Trophoblast cell (in vitro differentiated cells and primary cell): ENCODE measurements at places on chromosomes 5 and 9.

DNA sequence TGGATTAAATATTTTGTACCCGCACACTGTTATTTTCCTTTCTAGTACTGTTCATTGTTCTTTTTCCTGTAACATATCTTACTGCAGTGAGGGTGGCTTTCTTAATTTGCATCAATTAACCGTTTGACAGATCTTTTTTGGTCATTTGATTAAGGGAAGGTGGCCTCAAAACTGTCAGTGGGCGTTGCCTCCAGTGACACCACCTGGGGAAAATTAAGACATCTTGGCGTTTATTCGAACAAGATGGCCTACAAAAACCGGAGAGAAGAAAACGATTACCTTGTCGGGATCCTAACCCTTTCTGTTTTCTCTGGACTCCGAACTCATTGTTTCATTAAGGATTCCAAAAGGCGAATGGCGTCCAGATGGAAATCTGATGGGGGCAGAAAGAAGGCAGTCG lies 2.0 kb downstream of the BASP1 start:
- no peak for DNase-seq

DNA sequence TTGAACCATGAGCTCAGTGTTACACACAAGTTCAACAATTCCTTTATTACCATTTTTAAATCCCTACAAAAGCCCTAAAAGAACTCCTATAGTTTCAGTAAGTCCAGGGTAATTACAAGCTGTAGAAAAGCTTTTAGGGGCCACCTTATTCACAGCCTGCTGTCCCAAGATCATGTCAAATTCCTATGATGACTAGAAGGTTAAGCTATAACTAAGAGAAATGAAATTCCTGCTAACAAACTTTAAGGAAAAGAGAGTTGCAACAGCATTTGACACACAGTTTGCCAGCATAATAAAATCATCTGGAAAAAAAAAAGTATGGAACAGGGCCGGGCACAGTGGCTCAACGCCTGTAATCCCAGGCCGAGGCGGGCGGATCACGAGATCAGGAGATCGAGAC lies 31.5 kb downstream of the TMEM245 start:
- no peak for DNase-seq

DNA sequence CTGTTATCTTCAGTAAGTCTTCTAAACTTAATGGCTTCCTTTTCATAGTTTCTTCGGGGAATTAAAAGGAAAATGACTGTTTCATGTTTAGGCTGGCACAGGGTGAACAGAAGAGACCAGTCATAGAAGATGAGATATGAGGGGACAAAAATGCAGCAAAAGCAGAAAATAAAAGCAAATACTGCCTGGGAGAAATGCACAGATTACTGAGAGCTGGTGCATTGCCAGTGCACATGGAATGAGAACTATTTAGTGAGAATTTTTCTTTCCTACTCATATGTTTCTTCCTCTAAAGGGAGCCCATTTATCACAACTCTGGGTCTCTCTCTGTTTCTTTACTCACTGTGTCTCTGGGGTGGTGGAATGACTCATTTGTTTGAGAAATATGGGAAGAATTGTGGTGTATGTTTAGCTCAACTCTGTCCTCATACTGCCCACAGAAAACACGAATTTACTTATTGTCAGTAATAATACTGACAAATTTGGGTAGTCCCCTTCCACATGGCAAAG lies 25.9 kb upstream of the ANKRD55 start:
- peak; percentile 72 for DNase-seq

DNA sequence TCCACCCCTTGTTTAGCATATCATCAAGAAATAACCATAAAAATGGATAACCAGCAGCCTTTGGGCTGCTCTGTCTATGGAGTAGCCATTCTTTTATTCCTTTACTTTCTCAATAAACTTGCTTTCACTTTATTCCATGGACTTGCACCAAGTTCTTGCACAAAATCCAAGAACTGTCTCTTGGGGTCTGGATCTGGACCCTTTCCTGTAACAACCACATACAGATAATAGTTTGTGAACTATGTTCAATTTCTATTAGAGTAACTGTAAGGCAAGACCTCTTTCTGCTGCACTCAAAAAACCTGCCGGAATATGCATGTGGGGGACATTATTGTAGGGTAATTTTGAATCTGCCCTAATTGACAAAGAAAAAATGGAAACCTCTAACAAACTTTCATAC lies 66.9 kb upstream of the TMEM215 start:
- DNase-seq = no peak

- DNase-seq = peak; percentile 77
These were observed 69.3 kb downstream of the HSD17B3 start for GRCh38 chr9:96232539-96233241.

DNA sequence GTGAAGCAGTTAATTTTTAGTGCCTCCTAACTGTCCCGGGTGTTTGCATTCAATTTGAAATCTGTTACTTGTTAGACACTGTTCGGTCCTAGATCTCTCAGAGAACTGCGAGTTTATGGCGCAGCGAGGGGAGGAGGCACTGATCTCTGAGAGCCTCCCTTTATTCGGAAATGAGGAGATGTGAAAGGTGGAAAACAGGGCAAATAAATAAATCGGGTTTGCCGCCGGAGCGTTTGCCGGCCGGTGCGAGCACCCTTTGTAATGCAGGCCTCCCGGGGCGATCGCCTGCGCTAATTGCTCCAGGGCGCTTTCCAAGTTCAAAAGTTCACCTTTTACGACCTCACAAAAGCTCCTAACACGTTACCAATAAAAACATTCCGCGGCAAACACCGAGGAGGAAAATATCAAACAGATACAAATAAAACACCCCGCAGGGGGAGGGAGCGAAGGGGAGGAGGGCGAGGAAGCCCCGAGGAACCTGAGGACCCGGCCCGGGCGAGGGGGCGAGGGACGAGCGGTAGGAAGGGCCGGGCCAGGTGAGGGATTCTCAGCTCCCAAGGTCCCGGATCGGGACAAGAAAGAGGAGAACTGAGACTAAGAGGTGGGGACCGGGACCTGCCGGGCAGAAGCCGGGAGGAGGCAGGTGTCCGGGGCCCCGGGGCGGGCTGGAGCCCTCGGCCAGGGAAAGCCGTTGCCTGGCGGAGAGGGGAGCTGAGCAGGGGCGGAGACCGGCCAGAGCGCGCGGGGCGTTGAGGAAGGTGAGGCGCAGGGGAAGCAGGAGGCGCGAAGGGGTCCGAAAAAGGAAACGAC lies 1.4 kb downstream of the NR6A1 start:
- no peak for DNase-seq

- DNase-seq = no peak
These were observed 157.3 kb upstream of the ALDH1B1 start for GRCh38 chr9:38235244-38235643.

DNA sequence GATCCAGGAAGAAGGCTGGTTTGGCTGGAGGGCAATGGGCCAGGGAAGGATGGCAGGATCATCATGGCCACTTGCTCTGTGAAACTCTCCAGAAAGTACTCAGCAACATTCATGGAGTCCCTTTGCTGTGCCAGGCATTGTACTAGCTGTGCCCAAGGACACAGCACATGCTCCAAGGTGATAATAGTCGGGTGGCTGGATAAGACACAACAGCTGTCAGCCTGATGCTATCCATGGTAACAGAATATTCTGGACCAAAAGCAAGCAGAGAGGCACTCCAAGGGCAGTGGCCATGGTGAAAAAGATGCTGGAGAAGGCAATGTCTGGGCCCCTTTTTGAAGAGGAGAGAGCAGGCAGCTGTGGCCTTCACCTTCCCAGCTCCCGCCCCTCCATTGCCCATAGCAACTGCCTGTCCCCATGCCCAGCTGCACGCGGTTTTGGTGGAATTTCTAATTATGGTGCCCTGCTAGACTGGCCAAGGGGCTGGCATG lies 113.8 kb upstream of the CPEB4 start:
- DNase-seq = no peak

DNA sequence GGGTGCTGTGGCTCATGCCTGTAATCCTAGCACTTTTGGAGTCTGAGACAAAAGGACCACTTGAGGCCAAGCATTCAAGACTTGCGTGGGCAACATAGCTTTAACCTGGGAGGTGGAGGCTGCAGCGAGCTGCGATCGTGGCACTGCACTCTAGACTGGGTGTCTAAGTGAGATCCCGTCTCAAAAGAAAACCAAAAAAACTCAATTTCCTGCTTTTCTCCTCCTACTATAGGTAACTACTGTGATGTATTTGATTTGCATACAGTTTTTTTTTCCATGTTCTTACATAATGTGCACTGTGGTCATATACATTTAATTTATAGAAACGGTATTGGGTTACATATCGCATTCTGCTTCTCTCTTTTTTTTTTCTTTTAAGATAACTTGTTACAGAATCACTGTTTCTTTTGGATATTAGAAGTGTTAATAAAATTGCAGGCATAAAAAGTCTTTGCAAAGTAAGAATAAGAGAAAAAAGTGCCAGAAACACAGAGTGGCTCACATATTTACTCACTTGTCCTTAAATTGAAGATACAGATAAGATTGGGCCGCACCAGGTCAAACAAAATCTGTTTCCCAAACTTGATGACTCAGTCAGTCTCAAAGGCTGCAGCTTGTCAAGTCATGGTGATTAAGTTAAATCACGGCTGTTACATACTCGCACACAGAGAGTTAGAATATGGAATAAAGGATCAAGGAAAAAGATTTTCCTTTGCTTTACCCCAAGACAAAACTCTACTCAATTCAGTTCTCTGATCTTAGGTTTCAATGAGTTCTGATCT lies 2.0 kb upstream of the PTGR1 start:
- DNase-seq = peak; percentile 59

DNA sequence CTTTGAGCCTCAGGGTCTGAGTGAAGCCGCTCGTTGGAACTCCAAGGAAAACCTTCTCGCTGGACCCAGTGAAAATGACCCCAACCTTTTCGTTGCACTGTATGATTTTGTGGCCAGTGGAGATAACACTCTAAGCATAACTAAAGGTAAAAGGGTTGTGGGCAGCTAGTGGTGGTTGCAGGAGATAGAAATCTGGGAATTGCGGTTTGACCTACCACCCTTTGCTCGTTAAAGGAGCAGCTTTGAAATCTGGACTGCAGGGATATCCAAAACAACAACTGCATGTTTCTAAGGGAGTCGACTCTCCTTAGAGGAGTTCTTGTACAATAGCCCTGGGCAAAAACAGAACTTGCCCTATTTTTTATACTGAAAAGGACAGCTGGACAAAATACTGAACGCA lies 19.0 kb downstream of the ABL1 start:
- peak; percentile 26 for DNase-seq

- peak; percentile 62 for DNase-seq
These were observed 7.9 kb downstream of the GDNF start for GRCh38 chr5:37831821-37832534.

DNA sequence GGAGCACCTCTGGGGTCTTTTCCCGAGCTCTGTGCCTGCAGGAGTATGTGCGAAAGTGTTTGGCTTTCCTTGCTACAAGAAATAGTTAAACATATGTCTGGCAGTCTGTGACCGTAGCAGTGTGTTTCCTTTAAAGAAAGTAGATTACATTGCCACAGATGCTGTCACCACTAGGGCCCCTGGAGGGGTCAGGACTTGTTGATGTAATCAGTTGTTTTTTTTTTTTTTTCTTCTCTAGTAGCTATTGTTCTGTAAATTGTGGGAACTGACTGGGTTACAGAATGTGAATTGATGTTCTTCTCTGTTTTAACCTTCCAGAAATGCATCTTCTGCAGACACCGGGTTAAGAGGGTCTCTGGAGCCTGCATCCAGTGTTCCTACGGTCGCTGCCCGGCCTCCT lies 345.6 kb downstream of the KDM4C start:
- DNase-seq = no peak

- no peak for DNase-seq
These were observed 86.5 kb downstream of the KDM4C start for GRCh38 chr9:6844267-6844666.

DNA sequence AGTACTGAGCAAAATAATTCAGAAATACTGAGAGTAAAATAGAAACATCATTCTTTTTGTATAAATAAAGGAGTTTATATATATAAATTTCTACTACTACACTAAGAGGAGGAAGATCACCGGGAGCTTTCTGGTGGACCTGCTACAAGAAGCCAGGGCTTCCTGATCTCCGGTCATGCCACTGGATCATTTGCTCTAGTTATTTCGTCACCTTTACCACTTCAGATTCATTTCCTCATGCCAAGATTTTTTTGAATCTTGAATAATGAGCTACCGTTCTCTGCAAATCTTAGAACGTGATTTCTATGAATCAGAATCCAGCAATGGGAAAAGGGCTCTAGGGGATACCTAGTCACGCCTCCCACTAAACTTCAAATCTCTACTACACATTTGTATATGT lies 51.9 kb upstream of the TBC1D9B start:
- DNase-seq = no peak

DNA sequence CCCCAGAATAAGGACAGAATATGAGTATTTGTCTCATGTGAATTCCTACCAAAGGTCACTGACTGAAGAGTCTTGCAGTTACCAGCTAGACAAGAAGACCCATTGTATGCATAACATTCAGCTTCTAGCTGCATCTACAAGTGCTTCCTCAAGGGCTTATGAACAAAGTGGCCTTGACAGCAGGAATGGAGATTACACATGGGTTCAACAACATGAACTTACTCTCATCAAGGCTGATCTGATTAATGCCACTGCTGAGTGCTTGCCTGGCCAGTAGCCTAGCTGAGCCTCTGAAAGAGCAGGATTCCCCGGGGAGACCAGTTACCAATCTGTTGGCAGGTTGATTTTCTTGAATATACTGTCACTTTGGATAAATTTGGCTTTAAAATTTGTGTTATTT lies 76.7 kb upstream of the CHD1 start:
- DNase-seq = no peak

DNA sequence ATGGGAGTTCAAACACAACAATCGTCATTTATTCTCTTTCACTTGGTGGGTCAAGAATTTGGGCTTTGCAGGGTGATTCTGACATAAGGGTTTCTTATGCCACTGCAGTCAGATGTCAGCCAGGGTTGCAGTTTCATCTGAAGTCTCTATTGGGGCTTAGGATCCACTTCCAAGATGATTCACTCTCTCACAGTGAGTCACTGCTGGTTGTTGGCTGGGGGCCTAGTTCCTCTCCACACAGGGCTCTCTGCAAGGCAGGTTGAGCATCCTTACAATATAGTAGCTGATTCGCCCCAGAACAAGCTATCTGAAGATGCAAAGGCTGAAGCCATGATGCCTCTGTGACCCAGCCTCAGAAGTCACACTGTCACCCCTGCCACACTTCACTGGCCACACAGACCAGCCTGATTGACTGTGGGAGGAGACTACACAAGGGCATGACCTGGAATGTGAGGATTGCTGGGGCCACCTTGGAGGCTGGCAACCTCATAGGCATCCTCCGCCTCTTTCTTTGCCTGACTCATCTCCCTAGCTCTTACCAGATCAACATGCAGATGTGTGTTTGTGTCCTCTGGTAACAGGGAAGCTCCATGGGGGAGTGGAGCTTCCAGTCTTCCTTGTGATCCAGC lies 4.5 kb upstream of the CARD19 start:
- peak; percentile 38 for DNase-seq

GRCh38 chr5:133164759-133165158 lies 112.9 kb downstream of the HSPA4 start:
- DNase-seq = no peak

GRCh38 chr5:142974409-142974808 lies 204.2 kb downstream of the ARHGAP26 start:
- no peak for DNase-seq

GRCh38 chr5:58048185-58048925 lies 411.5 kb downstream of the PLK2 start:
- DNase-seq = peak; percentile 0

- DNase-seq = no peak
These were observed 1.5 kb downstream of the SPINK9 start for GRCh38 chr5:148336704-148337435.

GRCh38 chr9:33852216-33852826 lies 35.4 kb downstream of the UBE2R2 start:
- DNase-seq = peak; percentile 70

- no peak for DNase-seq
These were observed 21.2 kb downstream of the GNAQ start for GRCh38 chr9:78010445-78010844.
